ENCODE measurements at places on chromosomes 16 and 17.

DNA sequence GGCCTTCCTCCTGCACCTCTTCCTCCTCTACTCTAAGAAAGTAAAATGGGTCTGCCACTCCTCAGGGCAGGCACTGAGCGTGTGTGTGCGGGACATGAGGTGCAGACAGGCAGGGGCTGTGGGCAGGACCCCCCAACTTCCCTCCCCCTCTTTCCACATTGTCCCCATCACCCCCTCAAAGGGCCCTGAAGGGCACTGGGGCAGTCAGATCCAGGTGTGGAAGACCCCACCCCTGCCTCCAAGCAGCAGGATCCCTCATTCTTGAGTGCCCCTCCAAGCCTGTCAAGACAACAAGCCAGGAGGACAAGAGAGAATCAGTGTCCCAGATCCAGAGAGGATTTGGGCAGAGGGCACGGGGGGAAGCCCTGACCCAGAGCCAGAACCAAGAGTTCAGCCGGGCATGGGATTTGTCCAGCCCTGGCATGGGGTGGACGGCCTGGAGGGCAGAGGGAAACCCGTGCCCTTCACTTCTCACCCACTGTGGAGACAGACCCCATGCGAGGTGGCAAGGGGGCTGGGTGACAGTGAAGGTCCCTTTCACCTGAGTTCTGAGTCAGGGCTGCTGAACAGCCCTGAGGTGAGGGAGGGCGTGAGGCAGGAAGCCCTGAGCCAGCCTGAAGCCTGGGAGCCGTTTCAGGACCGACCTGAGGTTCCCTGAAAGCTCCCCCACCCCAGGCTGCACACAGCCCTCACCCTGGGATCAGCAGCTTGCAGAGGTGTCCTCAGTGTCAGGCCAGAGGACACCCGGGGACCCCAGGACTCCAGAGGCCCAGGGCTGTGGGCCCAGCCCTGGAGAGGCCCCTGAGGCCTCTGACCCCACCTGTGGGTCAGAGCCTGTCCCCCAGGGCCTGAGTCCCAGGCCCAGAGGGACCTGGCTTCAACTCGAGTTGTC, 45.8 kb downstream of the USP22 start:
- DNase-seq: no peak

DNA sequence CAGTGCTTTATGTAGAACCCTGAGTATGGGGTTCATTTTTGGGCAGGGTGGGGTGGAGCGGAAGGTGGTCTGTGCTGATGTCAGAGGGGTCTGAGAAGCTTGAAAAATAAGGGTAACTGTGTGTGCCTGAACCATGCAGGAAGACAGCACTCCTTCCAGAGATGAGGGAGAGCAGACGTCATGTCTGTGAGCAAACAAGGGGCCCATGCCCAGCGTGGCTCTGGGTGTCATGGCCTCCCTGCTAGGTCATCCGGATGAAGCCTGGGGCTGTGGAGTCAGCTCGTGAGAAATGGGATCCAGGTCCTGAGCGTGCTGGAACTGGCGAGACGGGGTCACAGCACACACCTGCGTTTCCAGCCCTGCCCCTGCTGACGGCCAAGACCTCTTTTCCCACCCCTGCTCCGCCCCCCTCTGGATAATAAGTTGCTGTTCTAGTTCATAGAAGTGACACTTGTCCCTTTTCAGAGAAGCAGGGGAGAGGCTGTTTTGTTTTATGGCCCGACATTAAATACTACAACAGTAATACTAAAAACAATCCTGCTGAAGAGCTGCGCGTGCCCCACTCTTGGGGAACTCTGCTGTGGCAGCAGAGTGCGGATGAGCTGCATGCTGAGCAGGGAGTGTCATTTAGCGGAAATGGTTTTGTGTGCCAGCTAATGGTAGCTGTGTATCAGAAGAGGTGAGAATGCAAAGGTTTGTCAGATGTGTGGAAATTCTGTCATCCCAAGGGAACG, 92.6 kb downstream of the RPTOR start:
- no peak for DNase-seq

GRCh38 chr17:61484174-61484573, 32.0 kb downstream of the TBX4 start:
- no peak for DNase-seq

- peak; percentile 60 for DNase-seq
Measured at GRCh38 chr17:47204722-47205418, 4.3 kb upstream of the MYL4 start.

GRCh38 chr17:37676115-37676925, 33.1 kb upstream of the DDX52 start:
- DNase-seq: no peak

DNA sequence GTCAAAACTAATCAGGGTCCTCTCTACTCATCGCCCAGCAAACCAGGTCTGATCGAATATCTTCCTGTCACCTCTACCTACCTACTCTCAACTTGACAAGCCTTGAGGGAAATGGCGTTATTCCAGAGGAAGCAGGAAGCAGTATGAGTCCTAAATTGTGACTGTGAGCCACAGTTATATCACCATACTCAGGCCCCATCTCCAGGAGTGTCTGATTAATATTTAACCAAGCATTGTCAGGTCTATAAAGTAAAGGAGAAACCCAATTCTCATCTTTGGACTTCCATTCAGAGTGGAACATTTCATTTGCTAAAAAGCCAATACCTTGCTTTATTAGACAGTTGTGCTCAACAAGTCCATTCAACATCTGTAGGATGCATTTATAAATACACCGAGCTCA, 17.8 kb upstream of the CLEC3A start:
- DNase-seq: no peak

GRCh38 chr17:30253312-30253711, 17.8 kb upstream of the SLC6A4 start:
- DNase-seq: no peak

- DNase-seq: no peak
Measured at GRCh38 chr17:13518261-13519000, 83.3 kb downstream of the HS3ST3A1 start.

GRCh38 chr17:56667925-56668458, 74.5 kb downstream of the NOG start:
- DNase-seq: no peak

Data from CD8-positive, alpha-beta T cell (primary cell).